ENCODE measurements at places on chromosomes 11 and 22.

- DNase-seq: no peak
Measured at GRCh38 chr22:44914026-44914721, 95.6 kb downstream of the PHF21B start.

- DNase-seq: no peak
Measured at GRCh38 chr11:34655335-34656008, 34.6 kb downstream of the EHF start.

DNA sequence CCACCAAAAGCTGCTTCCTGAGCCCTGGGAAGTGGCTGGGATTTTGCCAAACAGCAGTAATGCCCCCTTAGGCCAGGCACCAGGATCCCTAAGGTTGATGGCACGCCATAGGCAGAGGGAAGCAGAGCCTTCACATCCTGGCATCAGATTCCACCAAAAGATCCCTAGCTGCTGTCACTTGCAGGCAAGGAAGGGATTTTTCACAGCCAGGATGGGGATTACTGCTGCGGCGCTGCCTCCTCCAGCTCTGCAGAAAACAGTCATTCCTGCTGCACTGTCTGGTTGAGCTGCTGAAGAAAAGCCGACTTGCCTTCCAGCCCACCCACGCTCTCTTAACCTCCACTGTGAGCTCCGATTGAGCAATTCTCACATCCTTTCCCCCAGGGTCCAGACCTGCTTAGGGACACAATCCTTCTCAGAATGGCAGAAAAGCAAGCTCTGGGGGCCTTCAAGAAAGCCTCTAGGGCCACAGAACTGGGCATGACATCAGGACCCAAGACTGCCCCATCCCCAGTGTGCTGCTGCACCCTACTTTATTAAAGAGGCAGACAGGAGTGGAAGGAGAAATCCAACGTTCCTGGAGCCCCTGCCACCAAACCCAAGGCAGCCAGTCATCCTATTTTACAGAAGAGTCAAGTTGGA is 19.9 kb downstream of the SYN3 start:
- DNase-seq: no peak

DNA sequence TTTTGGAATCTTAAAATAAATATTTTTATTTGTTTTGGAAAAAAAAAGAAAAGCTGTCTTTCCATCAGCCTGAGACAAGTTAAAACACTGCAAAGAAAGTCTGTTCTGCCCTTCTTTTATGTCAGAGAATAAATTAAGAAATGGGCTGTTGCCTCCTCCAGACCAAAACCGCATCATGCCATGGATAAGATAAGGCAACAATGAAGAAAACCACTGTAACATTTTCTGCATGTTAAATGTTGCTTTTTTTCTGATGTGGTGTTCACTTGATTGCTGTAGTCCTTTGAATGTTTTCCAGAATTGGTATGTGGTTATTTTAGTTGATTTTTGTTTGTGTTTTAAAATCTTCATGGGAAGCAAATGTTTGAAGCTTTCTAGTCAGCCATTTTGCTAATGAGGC is 319.2 kb upstream of the CNTN5 start:
- no peak for DNase-seq

DNA sequence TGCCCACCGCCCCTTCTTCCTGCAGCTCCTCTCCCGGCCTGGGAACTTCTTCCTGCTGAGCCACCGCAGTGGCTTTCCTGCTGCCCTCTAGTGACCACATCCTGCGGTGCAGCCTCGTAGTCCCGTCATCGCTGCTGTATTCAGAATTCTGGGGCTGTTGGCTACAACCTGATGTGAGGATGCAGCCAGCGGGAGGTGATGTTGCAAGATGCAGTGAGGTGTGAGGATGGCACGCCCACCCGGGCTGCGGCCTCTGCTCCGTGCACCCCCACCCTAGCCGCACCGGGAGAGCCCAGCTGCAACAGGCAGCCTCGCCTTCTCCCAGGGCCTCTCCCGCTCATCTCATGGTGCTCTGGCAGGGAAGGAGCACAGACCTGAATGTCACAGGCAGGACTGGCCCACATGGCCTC is 10.1 kb downstream of the CHST1 start:
- DNase-seq: peak; percentile 15

DNA sequence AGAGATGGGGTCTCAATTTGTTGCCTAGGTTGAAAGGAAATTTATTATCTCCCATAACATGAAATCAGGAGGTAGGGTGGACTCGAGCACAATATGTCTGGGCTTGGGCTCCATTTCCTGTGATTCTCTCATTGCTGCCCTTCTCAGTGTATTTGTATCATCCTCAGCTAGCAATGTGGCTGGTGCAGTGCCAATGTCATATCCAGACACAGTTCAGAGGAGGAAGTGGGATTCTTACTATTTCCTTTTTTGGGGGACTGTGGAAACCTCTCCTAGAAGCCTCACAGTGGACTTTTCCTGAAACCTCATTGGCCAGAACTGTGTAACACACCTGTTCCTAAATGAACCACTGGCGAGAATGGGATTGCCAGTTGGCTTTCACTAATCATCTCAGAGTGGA is 21.0 kb upstream of the SWAP70 start:
- no peak for DNase-seq

GRCh38 chr22:39243439-39244135 is 1.2 kb downstream of the PDGFB start:
- no peak for DNase-seq

GRCh38 chr11:104333977-104334376 is 170.0 kb upstream of the PDGFD start:
- no peak for DNase-seq

GRCh38 chr11:129732941-129733340 is 82.7 kb upstream of the TMEM45B start:
- no peak for DNase-seq

GRCh38 chr11:1194231-1194976 is 28.5 kb upstream of the MUC5B start:
- DNase-seq: no peak

DNA sequence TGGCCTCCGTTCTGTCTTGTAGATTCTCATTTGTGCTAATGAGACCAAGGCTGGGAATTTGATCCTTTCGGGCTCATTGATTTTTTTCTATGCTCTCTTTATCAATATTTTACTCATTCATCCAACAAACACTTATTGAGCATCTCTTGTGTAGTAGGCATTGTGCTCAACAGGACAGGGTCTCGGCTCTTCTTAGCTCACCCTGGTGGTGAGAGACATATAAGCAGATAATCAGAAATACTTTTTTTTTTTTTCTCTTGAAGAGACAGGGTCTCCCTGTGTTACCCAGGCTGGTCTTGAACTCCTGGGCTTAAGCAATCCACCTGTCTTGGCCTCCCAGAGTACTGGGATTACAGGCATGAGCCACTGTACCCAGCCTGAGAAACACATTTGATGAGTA is 48.0 kb upstream of the SLC5A1 start:
- no peak for DNase-seq

GRCh38 chr11:83722392-83723119 is 436.4 kb upstream of the CCDC90B start:
- DNase-seq: no peak

Data from stimulated activated CD8-positive, alpha-beta memory T cell treated with anti-CD3 and anti-CD28 coated beads, Interleukin-12 subunit alpha, Interleukin-12 subunit beta, amount 100 ng/mL, for 4 hours (primary cell).